Muscle of leg (tissue), 16 donors: ENCODE measurements at places on chromosomes 5 and 9. TPM values are rescaled to one million over a fixed set of nuclear protein-coding genes. Genes with fewer than 3 reads are reported as not detected.

Gene SLC36A3
- polyA plus RNA-seq, result not detected

GRCh38 chr5:125194883-125195282 is 448.4 kb upstream of the ZNF608 start:
- no peak for DNase-seq

Gene CYSRT1
- polyA plus RNA-seq, result 3.1 TPM

GRCh38 chr9:76366275-76366674 is 28.0 kb downstream of the RFK start:
- no peak for DNase-seq

Gene PCDHA2
- polyA plus RNA-seq, result 0.09 TPM

- DNase-seq, result peak; percentile 62
Observed at GRCh38 chr9:18393340-18394130, 80.4 kb upstream of the ADAMTSL1 start.

DNA sequence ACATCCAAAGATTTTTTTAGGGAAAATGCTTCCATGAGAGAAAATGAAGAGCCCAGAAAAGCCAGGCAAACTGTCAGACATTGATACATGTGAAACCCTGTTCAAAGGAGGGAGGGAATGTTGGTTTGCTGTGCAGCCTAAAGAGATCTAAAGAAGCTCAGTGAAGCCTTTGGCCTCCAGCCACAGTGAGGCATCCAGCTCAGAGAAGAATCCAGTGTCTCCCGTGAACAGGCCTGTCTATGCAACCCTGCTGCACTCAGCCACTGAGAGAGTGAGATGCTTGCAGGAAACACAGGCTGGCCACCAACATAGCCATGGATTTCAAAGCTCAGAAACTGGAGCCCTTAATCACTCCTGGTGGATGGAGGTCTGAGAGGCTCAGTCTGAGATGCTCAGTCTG is 171.4 kb upstream of the PLCXD3 start:
- DNase-seq, result no peak

DNA sequence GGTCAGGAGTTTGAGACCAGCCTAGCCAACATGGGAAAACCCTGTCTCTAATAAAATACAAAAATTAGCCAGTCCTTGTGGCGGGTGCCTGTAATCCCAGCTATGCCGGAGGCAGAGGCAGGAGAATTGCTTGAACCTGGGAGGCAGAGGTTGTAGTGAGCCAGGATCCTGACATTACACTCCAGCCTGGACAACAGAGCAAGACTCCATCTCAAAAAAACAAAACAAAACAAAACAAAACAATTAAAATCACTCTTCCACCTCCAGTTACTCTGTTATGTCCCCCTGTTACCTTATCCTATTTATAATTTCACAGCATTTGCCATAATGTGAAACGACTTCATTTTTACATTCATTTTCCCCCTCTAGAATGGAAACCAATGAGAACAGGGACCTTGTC is 54.4 kb downstream of the CXXC5 start:
- no peak for DNase-seq

Gene ADAMTS6
- polyA plus RNA-seq, result 1.2 TPM

Gene GABBR2
- polyA plus RNA-seq, result 1.6 TPM

DNA sequence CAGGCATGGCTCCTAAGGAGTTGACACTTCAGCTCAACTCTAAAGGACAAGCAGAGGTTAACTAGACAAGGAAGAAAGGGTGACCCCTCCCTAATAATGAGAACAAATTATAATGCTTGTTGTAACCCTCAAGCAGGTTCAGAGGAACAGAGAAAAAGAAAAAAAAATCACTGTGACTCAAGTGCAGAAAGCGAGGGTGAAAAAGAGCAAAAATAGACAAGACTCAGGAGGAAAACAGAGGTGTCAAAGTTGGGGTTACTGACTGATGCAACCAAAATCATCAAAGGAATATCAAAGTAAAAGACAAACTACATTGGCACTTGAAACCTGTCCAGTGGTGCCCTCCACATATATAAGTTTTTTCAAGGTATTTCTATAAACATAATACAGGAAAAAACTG is 28.4 kb downstream of the FBXW11 start:
- DNase-seq, result no peak
